ENCODE measurements at places on chromosomes 5 and 9. TPM values are rescaled to one million over a fixed set of nuclear protein-coding genes. Genes with fewer than 3 reads are reported as not detected.

GRCh38 chr5:117776977-117777376 lies 1202.4 kb upstream of the SEMA6A start:
- H3K27ac ChIP-seq = no peak overlapping the region
- DNase-seq = no peak
- H3K4me3 ChIP-seq = no peak overlapping the region

GRCh38 chr5:57383093-57383861 lies 99.3 kb downstream of the ACTBL2 start:
- no peak overlapping the region for H3K27ac ChIP-seq
- H3K4me1 ChIP-seq = no peaks in the 10 kb centered on the region
- H3K4me3 ChIP-seq = no peak overlapping the region
- no peaks in the 10 kb centered on the region for H3K27me3 ChIP-seq
- no peaks in the 10 kb centered on the region for H3K36me3 ChIP-seq

- no peaks in the 10 kb centered on the region for H3K27me3 ChIP-seq
- no peaks in the 10 kb centered on the region for H3K36me3 ChIP-seq
- no peaks in the 10 kb centered on the region for H3K4me1 ChIP-seq
- no peak for DNase-seq
- no peak overlapping the region for H3K27ac ChIP-seq
Observed at GRCh38 chr5:43785198-43785597, 182.2 kb downstream of the NNT start.

GRCh38 chr5:111277061-111277460 lies 52.9 kb downstream of the CAMK4 start:
- no peak overlapping the region for H3K4me3 ChIP-seq
- H3K36me3 ChIP-seq = no peaks in the 10 kb centered on the region
- H3K4me1 ChIP-seq = no peaks in the 10 kb centered on the region
- H3K27ac ChIP-seq = no peak overlapping the region

DNA sequence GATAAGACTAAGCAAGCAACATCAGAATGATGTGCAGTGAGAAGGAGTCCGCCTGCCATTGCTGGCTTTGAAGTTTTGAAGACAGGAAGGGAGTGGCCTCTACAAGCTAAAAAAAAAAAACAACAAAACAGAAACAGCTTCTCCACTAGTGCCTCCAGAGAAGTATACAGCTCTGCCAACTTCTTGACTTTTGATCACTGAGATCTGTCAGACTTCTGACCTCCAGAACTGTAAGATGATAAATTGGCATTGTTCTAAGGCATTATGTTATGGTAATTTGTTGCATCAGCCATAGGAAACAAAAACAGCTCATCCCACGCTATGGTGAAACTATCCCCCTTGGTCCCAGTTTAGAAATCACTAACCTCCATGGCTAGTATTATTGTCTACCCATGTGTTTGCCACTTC lies 131.0 kb upstream of the VCAN start:
- H3K4me3 ChIP-seq = no peak overlapping the region
- H3K4me1 ChIP-seq = no peaks in the 10 kb centered on the region
- no peak overlapping the region for H3K27ac ChIP-seq
- DNase-seq = no peak
- no peaks in the 10 kb centered on the region for H3K36me3 ChIP-seq

DNA sequence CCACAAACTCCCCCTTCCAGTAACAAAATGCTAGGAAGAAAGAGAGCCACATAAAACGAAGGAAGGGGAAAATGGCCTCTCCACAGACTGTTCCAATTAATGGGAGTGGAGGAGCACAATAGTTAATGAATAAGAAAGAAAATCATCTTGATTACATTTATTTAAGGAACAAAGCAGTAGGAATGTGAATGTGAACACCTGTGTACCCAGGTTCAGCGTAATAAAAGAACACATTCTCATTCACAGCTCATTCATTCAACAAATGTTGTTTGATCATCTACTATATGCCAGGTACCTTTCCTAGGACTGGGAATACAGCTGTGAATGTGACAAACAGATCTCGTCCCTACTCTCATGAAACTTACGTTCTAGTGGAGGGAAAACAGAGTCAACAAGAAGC lies 35.7 kb downstream of the SIL1 start:
- no peak overlapping the region for H3K27ac ChIP-seq
- no peak for DNase-seq
- H3K4me1 ChIP-seq = no peaks in the 10 kb centered on the region
- H3K27me3 ChIP-seq = no peaks in the 10 kb centered on the region
- H3K36me3 ChIP-seq = no peaks in the 10 kb centered on the region

The NIPAL4 gene
- total RNA-seq = not detected

The LHX6 gene
- 4.9 TPM for total RNA-seq

The CCNJL gene
- 1.6 TPM for total RNA-seq
